T47D (cell line): ENCODE measurements at places on chromosomes 1 and 21.

- DNase-seq = no peak
These were observed 1.1 kb downstream of the TTC3 start for GRCh38 chr21:37074197-37074510.

- DNase-seq = no peak
These were observed 226.2 kb downstream of the ZNF326 start for GRCh38 chr1:90220941-90221693.

DNA sequence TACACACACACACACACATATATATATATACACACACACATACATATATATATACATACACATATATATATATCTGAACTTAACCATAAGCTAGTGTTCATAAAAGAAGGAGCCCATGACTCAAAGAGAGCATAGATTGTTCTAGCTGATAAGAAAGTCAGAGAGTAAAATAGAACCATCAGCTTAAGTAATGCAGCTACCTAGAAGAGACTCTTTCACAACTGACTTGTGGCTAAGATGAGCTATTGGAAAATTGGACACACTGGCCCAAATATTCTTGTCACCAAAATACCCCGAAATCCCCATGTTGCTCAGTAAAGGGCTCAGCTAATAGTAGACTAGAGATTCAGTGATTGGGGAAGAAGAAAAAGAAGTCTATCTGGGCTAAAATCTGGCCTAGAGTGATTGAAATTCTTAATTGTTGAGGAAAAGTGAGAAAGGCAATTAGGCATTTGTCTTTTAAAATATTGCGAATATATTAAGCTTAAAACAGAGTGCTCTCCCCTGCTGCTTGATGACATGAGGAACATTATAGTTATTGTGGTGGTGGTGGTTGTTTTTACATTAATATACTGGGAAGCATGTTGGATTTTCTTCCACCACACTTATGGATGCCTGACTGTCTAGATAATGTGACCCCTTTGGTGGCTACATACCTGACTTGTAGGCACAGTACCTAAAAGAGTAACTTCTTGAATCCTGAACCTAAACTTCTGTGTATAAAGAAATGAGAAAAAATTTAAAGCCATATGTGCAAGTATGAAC is 6.3 kb downstream of the SLAMF1 start:
- DNase-seq = no peak

GRCh38 chr1:243974451-243975292 is 76.4 kb upstream of the ZBTB18 start:
- DNase-seq = peak; percentile 66

- peak; percentile 46 for DNase-seq
These were observed 16.1 kb downstream of the HUNK start for GRCh38 chr21:31888936-31889371.

- DNase-seq = no peak
These were observed 2.4 kb upstream of the B4GALT3 start for GRCh38 chr1:161179698-161180097.

DNA sequence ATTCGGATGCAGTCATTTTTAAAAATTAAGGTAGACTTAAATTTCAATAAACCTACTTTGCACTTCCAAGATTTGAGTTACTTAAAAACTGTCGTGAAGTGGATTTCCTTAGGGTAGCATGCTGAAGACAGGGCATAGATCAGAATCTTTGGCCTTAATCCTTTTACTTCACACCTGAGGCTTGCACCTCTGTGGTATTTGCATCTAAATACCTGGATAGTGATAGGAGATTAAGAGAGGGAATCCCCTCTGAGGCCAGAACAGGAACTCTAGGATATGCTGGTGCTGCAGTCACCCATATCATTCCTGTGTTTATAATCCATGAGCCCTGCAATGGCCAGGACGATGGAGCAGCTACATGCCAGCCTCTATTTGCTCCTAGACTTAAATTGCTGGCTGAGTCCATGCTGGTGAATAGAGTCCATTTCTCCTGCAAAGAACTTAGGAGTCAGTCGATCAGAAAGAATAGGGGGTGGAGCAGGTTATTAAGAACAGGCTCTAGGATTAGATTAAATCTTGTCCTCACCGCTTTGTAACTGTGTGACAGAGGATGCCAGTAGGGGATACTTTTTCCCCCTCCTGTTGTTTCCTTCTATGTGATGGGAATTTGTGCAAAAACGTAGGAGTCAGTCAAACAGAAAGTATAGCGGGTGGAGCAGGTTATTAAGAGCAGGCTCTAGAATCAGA is 333.6 kb downstream of the DUSP10 start:
- DNase-seq = no peak
